ENCODE measurements at places on chromosomes 6 and 20.

DNA sequence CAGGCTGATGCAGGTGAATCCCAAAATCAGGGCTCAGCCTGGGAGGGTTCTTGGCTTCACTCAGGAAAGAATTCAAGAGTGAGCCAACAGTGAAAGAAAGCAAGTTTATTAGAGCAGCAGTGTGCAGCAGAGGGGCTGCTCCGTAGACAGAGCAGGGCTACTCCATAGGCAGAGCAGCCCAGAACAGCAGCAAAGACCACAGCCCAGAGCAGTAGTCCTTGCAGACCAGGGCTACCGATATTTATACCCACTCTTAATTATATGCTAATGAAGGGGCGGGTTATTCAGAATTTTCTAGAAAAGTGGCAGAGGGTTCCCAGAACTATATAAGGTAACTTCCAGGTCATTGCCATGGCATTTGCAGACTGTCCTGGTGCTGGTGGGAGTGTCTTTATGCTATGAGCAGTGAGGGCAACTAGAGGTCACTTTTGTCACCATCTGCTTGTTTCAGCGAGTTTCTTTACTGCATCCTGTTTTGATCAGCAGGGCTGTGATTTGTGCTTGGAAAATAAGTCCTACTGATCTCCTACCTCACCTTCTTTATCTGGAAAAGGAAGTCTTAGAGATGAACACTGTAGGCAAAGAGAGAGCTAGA lies 39.8 kb upstream of the PTPN1 start:
- H3K4me3 ChIP-seq = no peak overlapping the region
- no peaks in the 10 kb centered on the region for H3K27me3 ChIP-seq
- H3K36me3 ChIP-seq = no peaks in the 10 kb centered on the region
- DNase-seq = no peak
- no peak overlapping the region for H3K27ac ChIP-seq
- H3K4me1 ChIP-seq = no peaks in the 10 kb centered on the region

DNA sequence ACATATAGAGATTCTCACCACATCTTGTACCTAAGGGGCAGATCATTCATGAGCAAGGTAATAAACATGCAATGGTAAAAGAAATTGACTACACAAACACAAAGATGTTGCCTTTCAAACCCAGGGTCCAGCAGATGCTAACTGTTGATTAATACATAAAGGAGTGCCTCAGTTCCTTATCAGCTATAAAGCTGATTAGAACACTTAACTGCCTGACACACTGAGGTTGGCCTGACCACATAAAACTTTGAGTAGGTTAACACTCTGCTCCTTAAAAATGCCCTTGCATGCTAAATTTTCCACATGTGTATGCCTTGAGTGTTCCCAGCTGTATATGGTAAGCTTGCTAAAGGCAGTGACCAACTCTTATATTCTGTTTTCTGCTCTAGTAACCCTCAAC lies 14.9 kb downstream of the CRISP2 start:
- H3K27me3 ChIP-seq = no peaks in the 10 kb centered on the region
- no peak overlapping the region for H3K4me3 ChIP-seq
- no peaks in the 10 kb centered on the region for H3K36me3 ChIP-seq
- no peak for DNase-seq
- H3K27ac ChIP-seq = no peak overlapping the region

DNA sequence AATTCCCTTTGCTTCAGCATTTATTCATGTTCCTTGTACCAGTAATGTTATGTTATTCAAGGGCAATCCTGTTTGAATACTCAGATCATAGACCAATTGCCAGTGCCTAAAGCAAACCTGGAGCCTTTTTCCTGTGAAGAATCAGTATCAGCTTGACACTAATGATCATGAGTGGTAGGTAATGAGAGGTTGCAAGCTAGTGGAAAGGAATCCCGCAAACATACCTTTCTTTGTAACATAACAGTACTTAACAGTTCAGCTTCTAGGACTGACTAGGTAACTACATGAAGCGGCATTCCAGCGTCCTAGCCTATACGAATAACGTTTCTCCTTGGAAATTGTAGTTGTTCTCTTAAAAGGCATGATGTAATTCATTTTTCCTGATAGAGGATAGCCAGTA lies 253.7 kb downstream of the TMEM242 start:
- H3K36me3 ChIP-seq = no peaks in the 10 kb centered on the region
- no peak overlapping the region for H3K4me3 ChIP-seq
- DNase-seq = peak; percentile 59
- no peaks in the 10 kb centered on the region for H3K27me3 ChIP-seq
- H3K4me1 ChIP-seq = peaks cover 51% of the 10 kb centered on the region

GRCh38 chr6:169811521-169812256 lies 60.3 kb downstream of the ERMARD start:
- peaks cover 21% of the 10 kb centered on the region for H3K4me1 ChIP-seq
- no peaks in the 10 kb centered on the region for H3K36me3 ChIP-seq
- no peak for DNase-seq
- H3K27me3 ChIP-seq = peaks cover 6% of the 10 kb centered on the region
- no peak overlapping the region for H3K27ac ChIP-seq

DNA sequence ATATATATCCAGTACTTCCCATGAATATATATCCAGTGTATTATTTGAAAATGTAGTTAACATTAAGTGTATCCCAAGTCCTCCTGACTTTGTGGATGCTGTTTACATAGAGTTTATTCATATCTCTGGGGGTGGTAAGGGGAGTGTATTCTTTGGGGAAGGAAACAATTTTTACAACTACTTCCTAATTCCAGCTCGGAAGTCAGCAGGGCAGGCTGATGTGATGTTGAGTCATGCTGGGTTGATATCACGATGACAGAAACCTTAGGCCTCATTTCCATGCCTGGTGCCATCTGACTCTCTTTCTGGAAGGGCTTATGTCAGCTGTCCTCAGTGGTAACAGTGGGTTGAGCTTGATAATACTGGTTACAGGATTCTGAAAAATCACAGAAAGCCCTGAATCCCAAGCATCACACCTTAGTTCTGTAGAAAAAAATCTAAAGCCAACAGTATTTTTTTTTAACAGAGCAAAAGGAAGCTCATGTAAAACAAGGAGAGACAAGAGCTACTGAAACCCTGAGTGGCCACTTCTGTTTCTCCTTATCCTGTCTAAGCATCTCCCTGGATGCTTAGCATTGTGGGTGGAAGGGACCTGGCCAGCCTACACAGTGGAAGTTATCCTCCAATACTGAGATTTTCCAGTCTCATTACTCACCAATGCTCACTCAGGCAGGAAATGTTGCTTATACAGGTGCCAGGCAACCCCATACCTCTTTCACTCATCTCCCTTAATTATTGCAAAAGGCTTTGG lies 75.2 kb upstream of the IYD start:
- no peak overlapping the region for H3K4me3 ChIP-seq
- H3K27ac ChIP-seq = no peak overlapping the region
- H3K27me3 ChIP-seq = no peaks in the 10 kb centered on the region
- no peaks in the 10 kb centered on the region for H3K4me1 ChIP-seq
- H3K36me3 ChIP-seq = no peaks in the 10 kb centered on the region
- no peak for DNase-seq

- H3K27ac ChIP-seq = no peak overlapping the region
- H3K27me3 ChIP-seq = no peaks in the 10 kb centered on the region
- H3K36me3 ChIP-seq = no peaks in the 10 kb centered on the region
- peaks cover 5% of the 10 kb centered on the region for H3K4me1 ChIP-seq
- no peak overlapping the region for H3K4me3 ChIP-seq
Measured at GRCh38 chr6:163190786-163191185, 223.7 kb upstream of the QKI start.

DNA sequence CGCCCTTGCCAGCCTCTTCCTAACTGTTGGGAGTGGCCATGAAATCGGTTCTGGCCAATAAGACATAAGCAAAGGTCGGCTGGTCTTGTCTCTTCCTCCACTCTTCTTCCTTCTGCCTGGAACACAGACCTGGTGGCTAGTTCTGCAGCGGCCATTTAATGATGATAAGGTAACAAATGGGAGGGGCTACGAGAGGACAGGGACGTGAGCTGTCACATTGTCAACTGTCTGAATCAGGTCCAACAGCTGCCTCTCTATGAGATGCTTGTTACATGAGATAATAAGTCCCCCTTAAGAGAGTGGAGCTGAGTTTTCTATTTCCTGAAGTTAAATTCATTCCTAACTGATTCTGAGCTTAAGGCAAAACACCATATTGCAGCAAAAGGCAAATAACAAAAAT lies 12.5 kb upstream of the TMEM242 start:
- no peaks in the 10 kb centered on the region for H3K36me3 ChIP-seq
- no peak overlapping the region for H3K4me3 ChIP-seq
- no peak for DNase-seq
- peaks cover 27% of the 10 kb centered on the region for H3K27me3 ChIP-seq
- peaks cover 8% of the 10 kb centered on the region for H3K4me1 ChIP-seq
- no peak overlapping the region for H3K27ac ChIP-seq

- no peaks in the 10 kb centered on the region for H3K27me3 ChIP-seq
- H3K4me3 ChIP-seq = no peak overlapping the region
- H3K27ac ChIP-seq = no peak overlapping the region
- no peaks in the 10 kb centered on the region for H3K36me3 ChIP-seq
Measured at GRCh38 chr6:101232961-101233360, 160.5 kb upstream of the GRIK2 start.

DNA sequence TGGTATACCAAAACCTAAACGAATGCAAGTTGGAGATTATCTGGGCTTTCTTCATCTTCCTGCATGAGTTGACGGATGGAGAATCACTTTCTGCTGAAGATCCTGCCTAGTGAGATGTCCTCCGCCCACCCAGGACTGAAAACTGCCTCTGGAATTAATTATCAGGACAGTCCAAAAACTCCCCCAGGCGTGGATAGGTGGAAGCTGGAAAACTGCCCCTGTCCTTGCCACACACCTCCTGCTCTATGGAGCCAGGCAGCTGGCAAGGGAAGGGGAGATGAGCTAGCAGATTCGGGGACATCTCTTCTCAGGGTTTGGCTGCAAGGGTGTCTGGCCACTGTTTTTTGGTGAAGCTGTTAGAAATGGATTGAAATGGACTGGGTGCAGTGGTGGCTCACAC lies 89.3 kb upstream of the ZNFX1 start:
- H3K4me1 ChIP-seq = peaks cover 22% of the 10 kb centered on the region
- no peak overlapping the region for H3K4me3 ChIP-seq
- no peak for DNase-seq
- peaks cover 4% of the 10 kb centered on the region for H3K27me3 ChIP-seq
- no peaks in the 10 kb centered on the region for H3K36me3 ChIP-seq
- no peak overlapping the region for H3K27ac ChIP-seq

DNA sequence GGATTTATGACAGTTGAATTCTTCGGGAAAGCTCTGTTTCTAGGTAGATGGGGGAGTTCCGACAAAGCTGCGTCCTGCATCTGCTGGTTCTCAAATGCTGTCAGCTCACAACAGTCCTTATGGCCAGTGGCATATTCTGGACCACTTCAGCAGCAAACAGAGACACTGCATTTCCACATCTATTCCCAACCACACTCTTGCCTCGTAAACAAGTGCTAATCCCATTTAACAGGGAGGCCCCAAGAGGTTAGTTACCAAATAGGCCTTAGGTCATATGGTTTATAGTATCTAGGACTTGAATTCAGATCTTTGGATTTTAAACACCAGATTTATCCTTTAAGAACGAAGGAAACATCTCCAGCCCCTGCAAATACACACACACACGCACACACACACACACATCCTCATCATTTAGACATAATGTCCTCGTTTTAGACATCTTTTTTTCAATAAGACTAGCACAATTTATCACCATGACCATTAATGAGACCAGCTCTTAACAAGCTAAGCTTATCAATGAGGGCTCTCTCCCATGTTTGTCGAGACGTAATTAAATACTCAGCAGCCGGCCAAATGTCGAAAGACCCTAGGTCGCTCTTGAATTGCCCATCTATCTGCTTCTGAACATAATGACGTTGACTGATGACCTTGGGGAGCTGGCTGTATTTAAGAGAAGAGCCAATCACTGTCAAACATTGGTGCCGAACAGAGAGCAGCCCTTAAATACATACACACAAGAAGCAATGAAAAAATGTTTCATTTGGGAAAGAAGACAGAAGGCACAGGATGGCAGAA lies 84.5 kb downstream of the PSMG4 start:
- H3K27ac ChIP-seq = no peak overlapping the region
- peaks cover 13% of the 10 kb centered on the region for H3K27me3 ChIP-seq
- H3K4me3 ChIP-seq = no peak overlapping the region
- H3K4me1 ChIP-seq = peaks cover 66% of the 10 kb centered on the region

DNA sequence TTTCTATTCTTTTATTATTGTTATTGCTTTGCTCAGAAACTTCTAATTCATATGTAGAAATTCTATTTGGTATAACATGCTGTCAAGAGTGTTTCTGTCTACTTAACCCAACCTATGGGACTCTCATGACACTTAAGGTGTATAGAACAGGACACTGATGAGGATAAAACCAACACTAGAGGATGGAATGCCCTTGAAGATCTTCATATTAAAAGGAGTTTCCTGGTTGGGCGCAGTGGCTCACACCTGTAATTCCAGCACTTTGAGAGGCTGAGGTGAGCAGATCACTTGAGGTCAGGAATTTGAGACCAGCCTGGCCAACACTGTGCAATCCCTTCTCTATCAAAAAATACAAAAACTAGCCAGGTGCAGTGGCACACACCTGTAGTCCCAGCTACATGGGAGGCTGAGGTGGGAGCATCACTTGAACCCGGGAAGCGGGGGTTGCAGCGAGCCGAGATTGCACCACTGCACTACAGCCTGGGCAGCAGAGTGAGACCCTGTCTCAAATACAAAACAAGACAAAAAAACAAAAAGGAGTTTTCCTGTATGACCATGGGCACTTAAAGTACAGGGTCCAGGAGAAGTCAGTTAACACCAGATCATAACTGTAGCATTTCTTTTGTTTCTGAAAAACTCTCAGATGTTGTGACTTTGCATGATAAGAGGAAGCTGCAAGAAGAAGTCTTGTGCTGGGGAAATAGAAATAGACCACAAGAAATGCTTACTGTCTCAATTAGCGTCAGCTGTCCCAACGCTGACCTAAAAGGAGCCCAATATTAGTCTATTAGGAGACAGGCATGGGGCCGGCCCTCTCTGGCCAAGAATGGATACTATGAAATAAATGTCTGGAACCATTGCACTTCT lies 38.9 kb upstream of the CD2AP start:
- no peaks in the 10 kb centered on the region for H3K4me1 ChIP-seq
- H3K36me3 ChIP-seq = no peaks in the 10 kb centered on the region
- H3K27me3 ChIP-seq = no peaks in the 10 kb centered on the region
- no peak for DNase-seq
- H3K27ac ChIP-seq = no peak overlapping the region
- H3K4me3 ChIP-seq = no peak overlapping the region

- no peaks in the 10 kb centered on the region for H3K27me3 ChIP-seq
- H3K27ac ChIP-seq = no peak overlapping the region
- H3K36me3 ChIP-seq = no peaks in the 10 kb centered on the region
- no peaks in the 10 kb centered on the region for H3K4me1 ChIP-seq
Measured at GRCh38 chr6:81762132-81762531, 9.7 kb upstream of the TENT5A start.

DNA sequence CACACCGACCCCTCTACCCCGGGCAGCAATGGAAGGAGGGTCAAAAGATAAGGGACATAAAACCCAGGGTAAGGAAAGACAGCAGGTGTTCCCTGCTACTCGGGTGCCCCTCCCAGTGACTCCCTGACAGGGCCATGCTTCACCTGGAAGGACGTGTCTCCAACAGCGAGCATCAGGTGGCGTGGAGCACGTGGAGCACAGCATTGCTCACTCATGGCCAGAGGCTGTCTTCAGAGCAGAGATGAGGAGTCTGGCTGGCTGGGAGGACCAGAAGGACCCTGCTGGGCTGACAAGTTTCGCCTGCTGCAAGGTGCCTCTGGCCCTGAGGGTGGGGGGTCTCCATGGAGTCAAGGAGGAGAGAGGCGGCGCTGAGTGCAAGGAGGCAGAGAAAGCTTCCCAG lies 15.3 kb upstream of the CDH22 start:
- no peaks in the 10 kb centered on the region for H3K36me3 ChIP-seq
- peaks cover 4% of the 10 kb centered on the region for H3K27me3 ChIP-seq
- H3K4me1 ChIP-seq = peaks cover 12% of the 10 kb centered on the region
- H3K4me3 ChIP-seq = no peak overlapping the region

GRCh38 chr6:168179133-168179532 lies 100.1 kb upstream of the FRMD1 start:
- no peaks in the 10 kb centered on the region for H3K36me3 ChIP-seq
- H3K27me3 ChIP-seq = peaks cover 54% of the 10 kb centered on the region
- no peak overlapping the region for H3K4me3 ChIP-seq
- H3K27ac ChIP-seq = no peak overlapping the region
